ENCODE measurements at places on chromosomes 3 and 15.

GRCh38 chr15:89827829-89828228, 13.2 kb upstream of the ANPEP start:
- no peaks in the 10 kb centered on the region for H3K36me3 ChIP-seq
- peak overlapping the region; percentile 72 for H3K27ac ChIP-seq
- H3K27me3 ChIP-seq: no peaks in the 10 kb centered on the region
- no peak overlapping the region for H3K4me3 ChIP-seq

DNA sequence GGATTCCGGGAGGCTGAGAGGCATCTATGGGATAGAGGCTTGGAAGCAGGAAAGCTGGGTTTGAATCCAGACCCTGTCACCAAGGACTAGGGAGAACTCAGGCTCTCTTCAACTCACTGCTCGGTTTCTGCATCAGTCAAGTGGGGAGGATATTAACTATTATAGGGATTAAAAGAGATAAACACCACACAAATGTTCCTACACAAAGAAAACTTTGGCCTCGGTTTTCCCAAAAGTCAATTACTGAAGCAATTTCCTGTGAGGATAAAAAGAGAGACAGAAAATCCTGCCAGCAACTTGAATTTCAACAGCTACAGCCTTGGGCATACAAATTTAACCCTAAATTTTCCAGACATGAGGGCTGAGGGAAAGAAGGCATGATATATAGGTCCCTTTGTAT, 36.0 kb downstream of the ITGB5 start:
- H3K4me3 ChIP-seq: no peak overlapping the region
- peaks cover 39% of the 10 kb centered on the region for H3K36me3 ChIP-seq
- H3K27me3 ChIP-seq: no peaks in the 10 kb centered on the region
- peaks cover 62% of the 10 kb centered on the region for H3K4me1 ChIP-seq
- H3K27ac ChIP-seq: peak overlapping the region; percentile 92

DNA sequence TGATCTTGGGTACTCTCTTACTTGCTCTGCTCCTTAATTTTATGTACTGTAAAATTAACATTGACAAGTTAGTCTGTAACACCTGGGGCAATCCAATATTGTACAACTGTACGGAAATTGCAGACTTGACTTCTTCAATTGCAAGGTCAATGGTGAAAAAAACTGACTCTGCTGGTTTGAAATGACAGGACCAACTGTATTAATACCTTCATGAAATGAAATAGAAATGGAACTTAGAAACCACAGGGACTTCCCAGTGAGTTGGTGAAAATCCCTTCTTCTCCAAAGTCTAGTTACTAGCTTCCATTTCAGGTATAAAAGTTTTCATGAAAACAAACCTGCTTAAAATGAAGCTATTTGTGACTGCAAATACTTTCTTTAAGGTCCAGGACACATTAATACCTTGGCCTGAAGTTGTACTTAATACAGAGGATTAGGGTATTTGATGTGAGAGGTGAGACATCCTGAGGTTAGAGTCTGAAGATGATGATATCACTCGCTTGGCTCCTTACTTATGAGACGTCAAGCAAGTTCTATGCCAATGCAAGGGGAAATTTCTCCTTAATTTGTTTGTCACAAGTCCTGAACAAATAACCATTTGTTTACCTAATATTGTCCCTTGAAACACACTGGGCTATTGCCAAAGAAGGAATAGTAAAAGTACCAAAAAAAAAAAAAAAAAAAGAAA, 226.2 kb upstream of the TP63 start:
- no peaks in the 10 kb centered on the region for H3K36me3 ChIP-seq
- peaks cover 8% of the 10 kb centered on the region for H3K4me1 ChIP-seq
- no peak overlapping the region for H3K27ac ChIP-seq
- H3K27me3 ChIP-seq: peaks cover 2% of the 10 kb centered on the region

DNA sequence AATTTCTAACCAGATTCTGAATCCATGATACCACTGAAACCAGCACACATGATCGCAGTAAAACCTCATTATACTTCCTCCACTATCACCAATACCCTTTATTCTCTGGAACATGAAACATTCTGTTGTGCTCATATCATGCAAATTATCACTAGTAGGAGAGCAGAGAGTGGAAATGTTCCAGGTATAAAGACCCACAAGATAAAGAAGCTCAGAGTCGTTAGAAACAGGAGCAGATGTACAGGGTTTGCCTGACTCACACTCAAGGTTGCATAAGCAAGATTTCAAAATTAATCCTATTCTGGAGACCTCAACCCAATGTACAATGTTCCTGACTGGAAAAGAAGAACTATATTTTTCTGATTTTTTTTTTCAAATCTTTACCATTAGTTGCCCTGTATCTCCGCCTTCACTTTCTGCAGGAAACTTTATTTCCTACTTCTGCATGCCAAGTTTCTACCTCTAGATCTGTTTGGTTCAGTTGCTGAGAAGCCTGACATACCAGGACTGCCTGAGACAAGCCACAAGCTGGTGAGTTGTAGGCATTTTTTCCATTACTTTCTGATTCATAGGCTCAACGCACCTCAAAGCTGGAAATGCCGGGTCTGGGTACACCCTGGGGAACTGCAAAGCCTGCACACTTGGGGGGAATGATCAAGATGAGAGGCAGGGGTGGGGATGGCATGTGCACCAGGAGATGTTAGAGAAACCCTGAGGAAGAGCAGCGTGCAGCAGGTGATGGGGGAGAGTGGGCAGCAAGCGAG, at the start of gene CCR2:
CCR2 (plus strand) TSS at position 465 of the 764 bp plus-strand sequence. CDS start 3,417 bp downstream, outside the sequence.
- H3K4me3 ChIP-seq: no peak within 1 kb of the TSS
- DNase-seq: no peak
- H3K4me1 ChIP-seq: no peaks in the 10 kb centered on the region
- H3K36me3 ChIP-seq: no peaks in the 10 kb centered on the region

- DNase-seq: no peak
- H3K27ac ChIP-seq: no peak overlapping the region
- H3K27me3 ChIP-seq: peaks cover 24% of the 10 kb centered on the region
- peaks cover 2% of the 10 kb centered on the region for H3K4me1 ChIP-seq
- no peak overlapping the region for H3K4me3 ChIP-seq
Measured at GRCh38 chr15:93332168-93332553, 243.2 kb upstream of the RGMA start.

GRCh38 chr3:4995500-4996053, 16.3 kb downstream of the BHLHE40 start:
- no peaks in the 10 kb centered on the region for H3K27me3 ChIP-seq
- no peaks in the 10 kb centered on the region for H3K36me3 ChIP-seq
- no peak overlapping the region for H3K4me3 ChIP-seq
- peak; percentile 73 for DNase-seq
- H3K4me1 ChIP-seq: peaks cover 20% of the 10 kb centered on the region

Data from osteocyte (in vitro differentiated cells).